ENCODE measurements at places on chromosomes 4 and X.

DNA sequence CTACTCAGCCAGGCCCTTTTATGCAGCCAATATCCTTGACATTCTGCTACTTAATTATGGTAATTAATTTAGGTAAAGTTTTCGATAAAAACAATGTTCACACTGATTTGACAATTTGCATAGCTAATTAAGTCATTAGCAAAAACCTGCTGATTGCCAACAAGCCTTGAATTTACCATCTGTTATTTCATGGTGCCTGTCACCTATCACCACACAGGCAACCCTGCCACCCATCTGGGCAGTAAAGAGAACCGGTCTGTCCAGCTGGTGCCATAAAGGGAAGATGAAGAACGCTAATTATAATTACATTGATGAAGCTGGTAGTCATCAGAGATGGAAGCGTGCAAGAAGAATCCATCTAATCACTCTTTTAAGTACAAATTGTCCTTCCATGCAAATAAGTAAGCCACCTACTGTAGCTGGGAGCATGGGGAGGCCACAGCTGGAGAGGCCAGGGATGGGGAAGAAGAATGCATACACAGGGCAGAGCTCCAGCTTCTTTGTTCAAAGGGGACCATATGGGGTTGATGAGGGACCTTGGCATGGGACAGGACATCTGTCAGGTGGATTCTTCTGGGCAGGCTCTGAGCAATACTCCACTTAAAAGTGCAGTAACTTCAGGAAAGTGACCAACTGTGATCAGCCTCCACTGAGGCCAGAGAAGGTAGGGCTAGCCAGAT, 277.3 kb upstream of the TAPT1 start:
- DNase-seq = no peak

- no peak for DNase-seq
Observed at GRCh38 chrX:121114691-121115090, 67.3 kb downstream of the GLUD2 start.

- DNase-seq = no peak
Observed at GRCh38 chr4:167688660-167689142, 403.6 kb upstream of the ANXA10 start.

GRCh38 chr4:122156819-122157218, 4.7 kb downstream of the BLTP1 start:
- DNase-seq = no peak

DNA sequence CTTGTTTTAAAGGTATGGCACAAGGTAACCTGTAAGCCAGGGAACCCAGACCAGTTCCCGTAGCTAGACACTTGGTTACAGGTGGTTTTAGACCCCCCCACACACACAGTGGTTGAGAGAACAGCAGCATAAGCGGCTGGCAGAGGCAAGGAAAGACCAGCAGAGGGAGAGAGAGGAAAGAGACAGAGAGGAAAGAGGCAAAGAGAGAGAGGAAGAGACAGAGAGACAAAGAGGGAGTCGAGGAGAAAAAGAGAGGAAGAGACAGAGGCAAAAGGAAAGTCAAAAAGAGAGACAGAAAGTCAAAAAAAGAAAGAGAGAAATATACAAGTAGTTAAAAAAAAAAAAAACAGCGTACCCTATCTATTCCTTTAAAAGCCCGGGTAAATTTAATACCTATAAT, 19.5 kb upstream of the PCSK1N start:
- no peak for DNase-seq

DNA sequence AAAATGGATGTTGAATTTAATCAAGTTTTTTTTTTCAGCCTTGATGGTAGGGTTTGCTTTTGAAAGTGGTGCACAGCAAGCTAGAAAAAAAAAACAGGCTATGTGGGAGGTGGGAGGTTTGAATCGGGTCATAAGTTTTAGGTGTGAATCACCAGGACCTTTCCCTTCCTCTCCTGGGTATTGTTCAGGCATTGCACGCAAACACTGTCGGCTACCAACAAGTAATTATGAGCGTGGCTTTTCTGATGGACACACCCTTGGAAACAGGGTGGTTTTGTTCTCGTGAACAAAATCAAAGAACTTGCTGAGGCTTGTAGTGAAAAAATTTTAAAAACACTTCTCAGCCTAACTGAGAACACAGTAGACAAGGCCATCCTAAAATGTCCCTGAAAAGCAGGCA, 18.1 kb downstream of the PIR start:
- DNase-seq = no peak

DNA sequence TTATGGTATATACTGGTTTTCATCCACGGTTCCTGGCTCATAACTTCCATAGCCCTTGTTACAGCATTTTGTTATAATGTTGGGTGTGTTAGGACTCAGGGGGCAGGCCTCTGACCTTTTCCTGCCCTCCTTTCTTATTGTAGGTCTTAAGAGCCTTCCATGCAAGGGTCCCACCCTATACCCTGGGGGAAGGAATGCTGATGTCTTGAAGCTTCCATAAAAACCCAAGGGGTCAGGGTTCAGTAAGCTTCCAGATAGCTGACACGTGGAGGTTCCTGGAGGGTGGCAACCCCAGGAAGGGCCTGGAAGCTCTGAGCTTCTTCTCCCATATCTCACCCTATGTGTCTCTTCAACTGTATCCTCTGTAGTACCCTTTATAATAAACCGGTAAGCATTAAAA, 29.6 kb downstream of the ATP11C start:
- no peak for DNase-seq

- no peak for DNase-seq
Observed at GRCh38 chrX:30219372-30219771, 4.0 kb downstream of the MAGEB2 start.

GRCh38 chrX:13085526-13085925, 41.1 kb upstream of the FAM9C start:
- no peak for DNase-seq

DNA sequence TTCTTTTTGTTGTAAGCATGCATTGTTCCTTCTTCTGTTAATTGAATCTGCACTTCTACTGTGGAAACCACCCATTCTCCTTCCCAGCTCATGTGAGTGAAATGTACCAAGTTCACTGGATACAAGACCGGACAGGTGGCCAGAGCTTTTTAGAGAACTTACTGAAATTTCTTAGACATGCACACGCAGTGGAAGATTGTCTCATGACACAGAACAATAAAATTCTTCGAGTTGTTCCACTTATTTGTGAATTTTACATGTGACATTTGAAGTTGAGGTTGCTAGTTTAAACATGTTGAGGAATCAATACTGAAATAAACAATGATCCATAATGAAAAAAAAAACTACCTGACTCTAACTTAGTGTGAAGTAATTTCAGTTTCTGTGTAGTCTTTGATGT, 568.0 kb downstream of the TECRL start:
- DNase-seq = no peak

- no peak for DNase-seq
Observed at GRCh38 chr4:1318046-1318375, 28.3 kb downstream of the MAEA start.

GRCh38 chr4:41006141-41006540, 208.2 kb downstream of the APBB2 start:
- DNase-seq = no peak

Data from stimulated activated CD8-positive, alpha-beta memory T cell treated with anti-CD3 and anti-CD28 coated beads, Interleukin-7, amount 100 ng/mL, for 1 hour (primary cell).